AG04450 (cell line): ENCODE measurements at places on chromosomes 1 and 21. TPM values are rescaled to one million over a fixed set of nuclear protein-coding genes. Genes with fewer than 3 reads are reported as not detected.

DNA sequence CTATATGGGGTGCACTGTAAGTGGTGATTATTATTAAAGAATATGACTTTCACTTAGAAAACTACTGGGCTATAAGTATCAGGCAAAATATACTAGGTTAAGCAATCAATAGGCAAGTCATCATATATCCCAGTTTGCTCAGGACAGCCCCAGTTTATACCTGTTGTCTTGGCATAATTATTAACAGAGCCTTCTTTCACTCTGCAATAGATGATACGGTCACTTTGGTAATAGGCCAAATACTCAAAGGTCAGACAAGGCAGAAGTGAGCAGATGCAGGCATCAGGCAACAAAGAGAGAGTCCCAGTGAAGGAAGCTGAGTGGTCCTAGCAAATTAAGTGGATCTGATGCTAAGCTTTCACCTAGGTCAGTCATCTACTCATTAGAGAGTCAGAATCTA lies 599.9 kb downstream of the LMO4 start:
- DNase-seq: no peak

Gene HES2
- polyA plus RNA-seq: not detected in 2 replicates

- DNase-seq: no peak
Observed at GRCh38 chr1:184161071-184161698, 109.7 kb downstream of the TSEN15 start.

Gene SPAG17
- polyA plus RNA-seq: 0.07 TPM in 1 of 2 replicates, not detected in the other

- DNase-seq: no peak
Observed at GRCh38 chr1:151502859-151503780, 8.1 kb upstream of the CGN start.

DNA sequence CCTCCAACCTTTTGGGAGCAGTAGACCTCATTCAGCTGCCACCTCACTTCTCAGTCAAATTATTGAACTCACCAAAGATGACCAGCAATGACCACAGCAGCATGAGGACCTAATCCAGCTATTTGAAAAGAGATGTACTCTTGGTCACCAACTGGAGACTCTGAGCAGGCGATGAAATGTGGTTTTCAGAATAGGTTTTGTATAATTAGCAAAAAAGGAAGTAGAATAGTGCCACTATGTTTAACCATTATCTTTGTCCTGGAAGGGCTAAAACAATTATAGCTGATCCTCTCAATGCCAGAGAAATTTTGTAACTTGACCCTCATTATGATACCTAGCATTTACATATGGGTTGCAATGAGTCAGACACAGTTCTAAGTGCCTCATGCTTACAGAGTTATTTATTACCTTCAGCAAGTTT lies at the start of gene FCRL2:
Gene FCRL2, minus strand, starts transcription at position 162 of the 421 bp plus-strand sequence. Its CDS starts 59 bp downstream, at position 103.
- no peak for DNase-seq

- DNase-seq: no peak
Observed at GRCh38 chr1:230138561-230139239, 71.7 kb downstream of the GALNT2 start.

DNA sequence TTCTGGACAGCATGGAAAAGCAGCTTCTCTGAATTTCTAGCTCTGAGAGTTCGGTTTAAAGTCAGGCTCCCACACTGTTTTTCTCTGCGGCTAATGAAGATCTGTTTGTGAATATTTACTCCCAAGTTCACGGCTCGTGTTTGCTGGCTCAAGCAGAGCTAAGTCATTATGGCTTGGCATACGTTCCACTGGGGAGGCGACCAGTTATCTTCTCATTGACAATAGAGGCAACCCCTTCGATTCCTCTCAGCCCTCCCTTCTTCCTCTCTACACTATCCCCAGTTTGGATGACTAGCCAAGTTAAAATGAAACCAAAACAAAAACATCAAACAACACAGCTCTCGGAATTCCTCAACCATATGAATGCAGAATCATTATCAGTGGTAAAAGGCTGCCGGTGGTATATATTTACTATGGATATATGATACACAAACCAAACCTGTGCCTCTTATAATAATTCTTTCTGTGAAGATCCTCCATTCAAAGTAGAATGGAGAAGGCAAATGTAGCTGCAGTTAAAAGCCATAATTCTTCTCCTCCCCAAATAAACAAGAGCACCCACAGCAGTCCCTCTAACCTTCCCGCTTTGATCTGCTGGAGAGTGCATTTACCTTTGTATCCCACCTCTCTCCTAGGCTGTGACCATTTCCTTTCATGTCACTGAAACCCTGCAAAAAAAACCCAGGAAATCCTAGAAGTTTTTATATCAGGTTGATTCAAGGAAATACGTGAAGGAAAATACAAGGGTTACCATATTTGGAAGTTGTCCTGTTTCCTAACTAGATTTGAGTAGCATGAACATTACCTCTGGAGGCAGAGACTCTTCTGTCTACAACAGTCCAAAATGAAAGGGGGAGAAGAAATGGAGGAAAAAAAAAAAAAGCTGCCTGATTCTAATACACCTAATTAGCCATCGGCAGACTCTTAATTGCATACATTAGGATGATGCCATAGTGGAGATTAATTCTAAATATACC lies 108.3 kb upstream of the USH2A start:
- DNase-seq: no peak

Gene DDAH1
- polyA plus RNA-seq: 83.7 and 102 TPM in 2 replicates

- no peak for DNase-seq
Observed at GRCh38 chr1:33500547-33500946, 28.1 kb downstream of the ZSCAN20 start.

DNA sequence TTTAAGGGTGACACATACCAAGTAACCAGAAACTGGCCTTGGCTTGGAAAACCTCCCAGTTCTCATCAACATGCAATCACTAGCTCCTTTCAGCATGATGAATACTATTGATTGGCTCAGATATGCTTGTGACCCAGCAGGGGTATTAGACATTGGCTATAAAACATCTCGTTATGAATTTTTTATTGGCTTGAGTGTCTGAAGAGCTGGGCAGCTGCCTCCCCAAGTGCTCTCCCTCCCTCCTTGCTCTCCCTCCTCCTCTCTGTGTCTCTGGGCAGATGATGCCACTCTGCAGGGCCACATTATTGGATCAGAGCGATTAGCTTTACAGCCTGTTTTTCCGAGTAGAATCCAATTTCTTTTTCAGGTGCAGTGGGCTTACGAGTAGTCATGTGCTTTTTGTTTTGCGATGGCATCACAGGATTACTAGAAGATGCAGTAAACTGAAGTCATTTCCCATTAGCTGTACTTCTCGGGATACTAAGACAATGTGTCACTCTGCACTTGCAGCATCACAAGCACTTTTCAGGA lies 79.3 kb upstream of the ATF3 start:
- no peak for DNase-seq

- DNase-seq: no peak
Observed at GRCh38 chr1:50175719-50176639, 67.3 kb downstream of the ELAVL4 start.
